Psoas muscle (tissue), 8 donors: ENCODE measurements at places on chromosomes 5 and 9. TPM values are rescaled to one million over a fixed set of nuclear protein-coding genes. Genes with fewer than 3 reads are reported as not detected.

The HAVCR1 gene
- total RNA-seq: not detected

- H3K4me1 ChIP-seq: no peaks in the 10 kb centered on the region
- H3K27me3 ChIP-seq: peaks cover 4% of the 10 kb centered on the region
- H3K27ac ChIP-seq: no peak overlapping the region
- no peaks in the 10 kb centered on the region for H3K36me3 ChIP-seq
These were observed 310.1 kb upstream of the MSX2 start for GRCh38 chr5:174414315-174414710.

The KCNV2 gene
- total RNA-seq: not detected

- no peaks in the 10 kb centered on the region for H3K36me3 ChIP-seq
- H3K27ac ChIP-seq: no peak overlapping the region
- H3K27me3 ChIP-seq: no peaks in the 10 kb centered on the region
These were observed 90.0 kb upstream of the ITGA2 start for GRCh38 chr5:52898961-52899680.

GRCh38 chr5:76590027-76590426, 33.2 kb downstream of the F2RL2 start:
- H3K4me3 ChIP-seq: no peak overlapping the region
- no peak for DNase-seq
- no peaks in the 10 kb centered on the region for H3K36me3 ChIP-seq
- no peaks in the 10 kb centered on the region for H3K27me3 ChIP-seq

GRCh38 chr5:138955013-138955660, 80.0 kb upstream of the LRRTM2 start:
- H3K27me3 ChIP-seq: no peaks in the 10 kb centered on the region
- H3K4me3 ChIP-seq: no peak overlapping the region
- DNase-seq: no peak
- H3K27ac ChIP-seq: peak overlapping the region; percentile 80

DNA sequence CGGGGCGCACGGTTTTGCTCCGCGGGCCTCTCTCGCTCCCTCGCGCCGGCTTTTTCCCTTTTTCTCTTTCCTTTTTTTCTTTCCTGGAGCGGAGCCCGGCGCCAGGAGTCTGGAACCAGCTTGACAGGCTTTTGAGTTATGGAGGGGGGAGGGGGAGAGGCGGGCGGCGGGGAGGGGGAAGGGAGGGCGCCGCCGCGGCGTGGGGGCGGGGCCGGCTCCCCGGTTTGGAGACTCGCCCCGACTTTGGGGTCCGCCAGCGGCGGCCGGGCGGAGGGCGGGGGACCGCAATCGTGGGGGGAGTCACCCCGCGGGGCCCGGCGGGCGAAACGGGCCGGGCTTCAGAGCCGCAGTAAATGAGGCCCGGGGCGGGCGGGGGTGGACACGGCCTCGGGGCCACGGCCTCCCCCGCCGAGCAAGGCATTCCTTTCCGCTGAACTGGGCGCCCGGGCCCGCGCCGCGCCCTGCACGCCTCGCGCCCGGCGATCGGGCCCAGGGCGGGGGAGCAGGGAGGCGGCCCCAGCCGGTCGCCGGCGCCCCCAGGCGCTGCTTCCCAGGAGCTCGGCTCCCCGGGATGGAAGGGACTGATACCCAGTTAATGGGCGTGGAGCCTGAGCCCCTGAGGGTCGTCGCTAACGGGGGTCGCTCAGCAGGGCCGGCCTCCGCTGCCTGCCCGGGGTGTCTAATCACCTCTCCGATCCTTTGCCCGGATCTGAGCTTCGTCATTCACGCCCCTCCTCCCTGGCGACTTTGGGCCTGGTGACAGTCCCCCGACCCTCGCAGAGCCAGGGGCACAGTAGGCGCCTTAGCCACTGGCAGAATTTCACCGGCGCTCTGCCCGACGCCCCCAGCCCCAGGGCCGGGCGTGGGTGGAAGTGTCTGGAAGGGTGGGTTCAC, 138.1 kb downstream of the C9orf50 start:
- no peaks in the 10 kb centered on the region for H3K27me3 ChIP-seq
- H3K27ac ChIP-seq: peak overlapping the region; percentile 100
- H3K4me1 ChIP-seq: peaks cover 30% of the 10 kb centered on the region
- no peaks in the 10 kb centered on the region for H3K36me3 ChIP-seq
- H3K4me3 ChIP-seq: peak overlapping the region; percentile 74
- peak; percentile 89 for DNase-seq

- H3K36me3 ChIP-seq: peaks cover 99% of the 10 kb centered on the region
- H3K4me1 ChIP-seq: no peaks in the 10 kb centered on the region
- H3K27me3 ChIP-seq: no peaks in the 10 kb centered on the region
- no peak overlapping the region for H3K4me3 ChIP-seq
These were observed 38.2 kb downstream of the NIPSNAP3B start for GRCh38 chr9:104802110-104802509.

DNA sequence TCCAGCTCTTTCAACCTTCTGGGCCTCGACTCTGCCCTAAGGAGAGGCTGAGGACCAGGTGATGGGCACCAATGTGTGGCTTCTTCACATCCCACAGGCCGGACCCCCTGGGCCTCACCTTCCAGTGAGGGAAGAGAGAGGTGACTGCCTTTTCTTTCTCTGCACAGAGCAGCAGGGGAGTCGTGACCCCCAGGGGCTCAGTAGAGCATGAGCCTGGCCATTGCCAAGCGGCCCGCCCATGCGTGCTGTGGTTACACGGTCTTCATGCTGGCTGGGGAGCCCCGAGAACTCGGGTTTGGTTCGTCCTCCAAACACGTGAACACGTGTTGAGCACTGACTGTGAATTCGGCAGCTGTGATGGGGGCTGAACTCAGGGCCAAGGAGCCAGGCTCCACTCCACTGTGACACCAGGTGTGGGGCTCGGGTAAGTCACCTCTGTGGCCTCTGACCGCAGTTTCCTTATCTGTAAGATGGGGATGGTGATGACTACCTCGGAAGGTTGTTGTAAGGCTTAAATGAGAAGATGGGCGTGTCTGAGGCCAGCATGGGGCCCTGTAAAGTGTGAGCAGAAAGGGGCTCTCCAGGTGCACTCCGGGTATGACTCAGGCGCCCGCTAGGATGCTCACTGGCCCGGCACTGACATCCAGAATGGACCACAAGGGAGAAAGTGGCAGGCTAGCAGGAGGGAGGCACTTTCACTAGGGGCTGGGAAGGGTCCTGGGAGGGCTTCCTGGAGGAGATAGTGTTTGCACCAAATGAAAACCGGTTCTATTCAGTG, 13.4 kb upstream of the GRHPR start:
- no peak overlapping the region for H3K4me3 ChIP-seq
- no peak overlapping the region for H3K27ac ChIP-seq
- no peak for DNase-seq
- H3K27me3 ChIP-seq: no peaks in the 10 kb centered on the region
- peaks cover 18% of the 10 kb centered on the region for H3K4me1 ChIP-seq
- no peaks in the 10 kb centered on the region for H3K36me3 ChIP-seq

The TSSK1B gene
- total RNA-seq: not detected

The MORN5 gene
- total RNA-seq: not detected

DNA sequence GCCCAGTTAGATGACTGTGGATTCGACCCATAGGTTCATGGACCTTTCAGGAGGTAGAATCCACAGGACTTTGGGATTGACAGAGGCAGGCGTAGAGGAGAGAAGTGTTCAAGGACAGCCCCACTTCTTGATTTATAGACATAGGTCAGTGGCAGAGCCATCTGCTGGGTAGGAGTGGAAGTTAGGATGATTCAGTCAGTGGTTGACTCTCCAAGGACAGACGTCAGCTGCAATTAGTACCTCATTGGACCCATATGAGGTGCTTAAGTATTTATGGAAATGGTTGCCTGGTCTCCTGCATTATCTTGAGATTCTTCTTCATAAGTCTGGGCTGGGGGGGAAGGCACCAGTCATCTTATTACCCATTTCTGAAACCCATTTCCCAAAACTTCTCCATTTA, 70.9 kb downstream of the SH3RF2 start:
- no peak overlapping the region for H3K27ac ChIP-seq
- H3K4me1 ChIP-seq: no peaks in the 10 kb centered on the region
- no peak for DNase-seq
- no peaks in the 10 kb centered on the region for H3K27me3 ChIP-seq

DNA sequence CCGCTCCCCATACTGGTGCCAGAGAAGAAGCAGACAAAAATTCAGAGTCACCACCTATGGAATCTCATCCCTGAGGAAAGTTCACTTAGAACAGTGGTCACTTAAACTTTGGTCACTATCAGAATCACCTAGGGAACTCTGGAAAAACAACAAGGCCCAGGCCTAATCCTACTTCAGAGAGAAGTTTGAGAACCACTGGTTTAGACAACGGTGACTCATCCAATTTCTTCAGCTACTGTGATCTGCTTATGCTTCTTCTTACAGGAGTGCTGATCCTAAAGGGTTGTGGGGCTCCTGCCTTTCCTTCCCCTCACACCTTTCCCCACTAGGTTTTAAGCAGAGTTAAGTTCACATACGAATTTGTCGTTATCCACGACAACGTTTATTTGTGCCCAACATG, 194.7 kb upstream of the KLF4 start:
- H3K27me3 ChIP-seq: no peaks in the 10 kb centered on the region
- H3K27ac ChIP-seq: no peak overlapping the region
- H3K36me3 ChIP-seq: no peaks in the 10 kb centered on the region
- H3K4me1 ChIP-seq: peaks cover 4% of the 10 kb centered on the region
- H3K4me3 ChIP-seq: no peak overlapping the region

DNA sequence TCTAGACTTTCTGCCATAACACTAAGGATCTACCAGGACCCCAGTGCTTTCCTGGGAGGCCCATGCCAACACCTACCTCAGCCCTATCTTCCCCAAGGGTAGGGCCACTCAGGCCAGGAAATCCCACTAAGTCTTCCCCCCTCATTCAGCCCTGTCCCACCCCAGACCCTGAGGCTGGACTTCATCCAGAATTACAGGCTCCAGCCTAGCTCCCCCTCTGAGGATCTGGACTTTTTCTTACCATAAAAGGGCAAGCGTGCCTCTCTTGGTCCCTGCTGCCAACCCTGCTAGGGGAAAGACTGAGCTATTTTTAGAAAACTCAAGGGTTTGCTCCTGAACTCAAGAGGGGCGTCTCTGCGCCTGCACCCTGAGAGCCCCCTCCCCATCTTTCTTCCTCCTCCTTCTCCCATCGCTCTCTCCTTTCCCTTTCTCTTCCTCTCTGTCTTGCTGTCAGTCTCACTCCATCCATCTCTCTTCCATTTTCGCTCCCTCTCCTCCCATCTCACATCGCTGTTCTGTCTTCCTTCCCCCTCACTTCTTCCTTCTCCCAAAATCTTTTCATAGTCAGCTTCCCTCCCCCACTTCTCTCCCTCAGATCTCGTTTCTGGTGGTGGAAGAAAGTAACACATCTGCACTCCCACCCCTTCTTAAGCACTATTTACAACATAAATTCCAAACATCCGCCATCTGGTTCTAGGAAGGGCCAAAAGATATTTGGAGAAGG, 38.1 kb upstream of the IL17B start:
- H3K36me3 ChIP-seq: no peaks in the 10 kb centered on the region
- H3K27me3 ChIP-seq: no peaks in the 10 kb centered on the region
- H3K4me1 ChIP-seq: peaks cover 10% of the 10 kb centered on the region
- peak overlapping the region; percentile 48 for H3K27ac ChIP-seq
- H3K4me3 ChIP-seq: no peak overlapping the region

- H3K36me3 ChIP-seq: peaks cover 44% of the 10 kb centered on the region
- H3K4me1 ChIP-seq: no peaks in the 10 kb centered on the region
- no peak overlapping the region for H3K27ac ChIP-seq
- DNase-seq: no peak
- H3K27me3 ChIP-seq: no peaks in the 10 kb centered on the region
- H3K4me3 ChIP-seq: no peak overlapping the region
These were observed 84.0 kb downstream of the USP20 start for GRCh38 chr9:129919277-129919676.

DNA sequence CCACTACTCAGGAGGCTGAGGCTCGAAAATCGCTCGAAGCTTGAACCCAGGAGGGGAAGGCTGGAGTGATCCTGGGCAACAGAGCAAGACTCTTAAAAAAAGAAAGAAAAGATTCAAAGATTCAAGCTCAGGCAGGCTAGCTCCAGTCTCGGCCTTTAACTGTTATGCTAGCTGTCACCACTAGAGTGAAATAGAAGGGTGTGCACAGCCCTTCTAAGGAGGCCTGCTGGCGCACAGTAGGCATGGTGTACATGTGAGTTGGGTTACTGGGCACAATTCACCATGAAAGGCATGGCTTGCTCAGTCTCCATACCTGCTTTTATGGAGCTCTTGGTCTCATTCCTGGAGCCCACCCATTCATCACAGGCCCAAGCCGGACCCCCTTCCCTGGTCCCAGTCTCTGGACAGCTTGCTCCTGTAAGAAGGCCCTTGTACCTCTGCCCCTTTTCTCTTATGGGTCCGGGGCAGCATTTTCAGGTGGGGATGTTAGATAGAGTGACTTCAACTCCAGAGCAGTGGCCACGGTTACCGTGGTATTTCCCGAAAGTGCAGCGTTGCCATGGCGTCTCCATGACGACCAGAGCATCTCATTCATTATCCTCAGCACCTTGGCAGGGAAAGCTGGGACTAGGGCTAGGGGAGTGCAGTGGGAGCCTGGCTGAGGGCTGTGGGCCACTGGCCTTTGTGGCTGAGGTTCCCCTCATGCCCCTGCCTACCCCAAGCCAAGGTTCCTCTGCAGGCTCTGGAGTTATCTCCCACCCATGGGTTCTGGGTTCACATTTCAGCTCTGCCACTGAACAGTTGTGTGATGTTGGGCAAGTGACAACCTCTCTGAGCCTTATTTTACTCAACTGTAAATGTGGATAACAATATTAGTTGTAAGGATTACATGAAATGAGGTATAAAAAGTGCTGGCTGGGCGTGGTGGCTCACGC, 5.7 kb downstream of the NDST1 start:
- H3K27me3 ChIP-seq: no peaks in the 10 kb centered on the region
- no peaks in the 10 kb centered on the region for H3K36me3 ChIP-seq
- H3K4me1 ChIP-seq: peaks cover 83% of the 10 kb centered on the region
- H3K27ac ChIP-seq: peak overlapping the region; percentile 23
- DNase-seq: no peak

The TTF1 gene
- total RNA-seq: 15.3 TPM

The PTGS1 gene
- total RNA-seq: 2.0 TPM

DNA sequence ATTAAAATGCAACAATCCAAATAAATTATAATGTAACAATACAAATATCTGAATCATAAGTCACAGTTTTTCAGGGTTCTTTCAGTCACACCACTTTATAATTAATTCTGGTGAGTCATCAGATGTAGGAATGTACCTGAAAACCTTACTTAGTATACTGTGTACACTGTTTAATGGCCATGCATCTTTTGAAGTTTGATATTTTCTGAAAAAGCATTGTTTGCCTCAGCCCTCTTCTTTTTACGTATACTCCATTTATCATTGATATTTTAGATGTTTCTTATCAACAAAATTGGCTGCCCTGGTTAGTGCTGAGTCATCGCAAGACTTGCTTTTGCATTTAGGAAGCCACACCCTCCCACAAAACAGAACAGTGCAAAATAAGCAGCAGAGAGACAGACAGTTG, 218.6 kb downstream of the PJA2 start:
- H3K4me3 ChIP-seq: no peak overlapping the region
- H3K36me3 ChIP-seq: peaks cover 11% of the 10 kb centered on the region
- DNase-seq: no peak

GRCh38 chr9:76266649-76267283, 127.5 kb downstream of the RFK start:
- DNase-seq: no peak
- no peak overlapping the region for H3K27ac ChIP-seq
- H3K36me3 ChIP-seq: no peaks in the 10 kb centered on the region
- no peaks in the 10 kb centered on the region for H3K27me3 ChIP-seq
- H3K4me3 ChIP-seq: no peak overlapping the region

The RASGRF2 gene
- 2.8 TPM for total RNA-seq

The AK1 gene
- 854 TPM for total RNA-seq

GRCh38 chr5:137751869-137752491, 2.2 kb downstream of the HNRNPA0 start:
- peak overlapping the region; percentile 100 for H3K27ac ChIP-seq
- DNase-seq: no peak
- H3K4me3 ChIP-seq: peak overlapping the region; percentile 95
- peaks cover 25% of the 10 kb centered on the region for H3K4me1 ChIP-seq
- H3K36me3 ChIP-seq: no peaks in the 10 kb centered on the region
- H3K27me3 ChIP-seq: no peaks in the 10 kb centered on the region
